ENCODE measurements at places on chromosomes 6 and 20. TPM values are rescaled to one million over a fixed set of nuclear protein-coding genes. Genes with fewer than 3 reads are reported as not detected.

DNA sequence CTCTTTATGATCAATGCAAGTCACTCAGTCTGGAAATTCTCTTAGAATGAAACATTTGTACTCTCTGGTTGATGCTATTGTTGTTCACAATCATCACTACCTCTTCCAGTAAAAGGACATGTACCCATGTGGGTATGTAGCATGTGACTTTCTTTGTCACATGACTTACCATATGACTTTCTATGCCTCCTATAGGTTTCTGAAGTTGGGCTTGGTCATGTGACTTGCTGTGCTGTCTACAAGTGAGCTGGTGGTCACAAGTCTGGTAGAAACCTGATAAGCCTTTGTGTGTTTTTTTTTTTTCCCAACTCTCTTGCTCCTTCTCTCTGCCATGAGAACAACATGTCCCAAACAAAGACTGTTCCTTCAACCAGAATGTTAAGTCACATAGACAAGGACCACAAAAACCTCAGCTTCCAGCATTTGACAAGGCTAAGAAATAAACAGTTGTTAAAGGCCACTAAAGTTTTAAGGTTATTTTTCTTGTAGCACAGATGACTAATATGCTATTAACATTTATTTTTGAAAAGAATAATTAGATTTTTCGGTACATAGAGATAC, 379.2 kb upstream of the SLC35B3 start:
- DNase-seq, result no peak

Gene RHAG
- 0.62 TPM for total RNA-seq

Gene EDN3
- not detected for total RNA-seq

DNA sequence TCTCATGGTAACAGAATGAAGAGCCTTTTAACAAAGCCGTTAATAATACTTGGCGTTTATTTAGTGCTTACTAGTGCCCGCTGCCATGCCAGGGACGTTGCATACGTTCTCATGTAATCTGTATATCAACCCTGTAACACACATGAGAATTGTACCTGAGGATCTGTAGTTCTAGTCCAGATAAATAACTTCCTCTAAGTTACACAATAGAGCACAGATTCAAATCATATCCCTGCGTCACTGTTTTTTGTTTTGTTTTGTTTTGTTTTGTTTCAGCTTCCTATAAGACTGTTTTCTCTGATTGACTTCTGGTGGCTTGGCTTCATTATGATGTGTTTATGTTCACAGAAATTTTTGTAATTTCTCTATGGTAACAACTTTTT, 553 bp downstream of the ZSCAN16 start:
- no peak for DNase-seq

DNA sequence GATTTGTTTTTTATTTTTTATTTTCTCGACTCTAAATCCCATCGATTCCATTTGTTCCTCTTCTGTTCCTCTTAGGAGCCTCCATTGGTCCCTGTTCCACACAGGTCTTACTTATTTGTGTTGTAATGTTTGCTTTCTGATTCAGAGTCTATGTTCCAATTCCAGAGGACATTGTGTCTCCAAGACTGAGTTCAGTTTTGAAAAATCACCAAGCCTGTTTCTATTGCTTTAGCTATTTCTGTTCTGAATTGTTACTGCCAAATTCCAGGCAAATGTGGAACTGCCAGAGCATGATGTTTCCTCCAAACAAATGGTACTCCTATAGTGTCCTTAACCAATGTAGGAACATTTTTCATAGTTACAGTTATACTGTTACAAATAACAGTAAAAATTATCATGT, 270.9 kb upstream of the SPTLC3 start:
- DNase-seq, result no peak

Gene SRSF12
- total RNA-seq, result 0.07 TPM

Gene MROH8
- 4.4 TPM for total RNA-seq

Gene XKR7
- total RNA-seq, result not detected

DNA sequence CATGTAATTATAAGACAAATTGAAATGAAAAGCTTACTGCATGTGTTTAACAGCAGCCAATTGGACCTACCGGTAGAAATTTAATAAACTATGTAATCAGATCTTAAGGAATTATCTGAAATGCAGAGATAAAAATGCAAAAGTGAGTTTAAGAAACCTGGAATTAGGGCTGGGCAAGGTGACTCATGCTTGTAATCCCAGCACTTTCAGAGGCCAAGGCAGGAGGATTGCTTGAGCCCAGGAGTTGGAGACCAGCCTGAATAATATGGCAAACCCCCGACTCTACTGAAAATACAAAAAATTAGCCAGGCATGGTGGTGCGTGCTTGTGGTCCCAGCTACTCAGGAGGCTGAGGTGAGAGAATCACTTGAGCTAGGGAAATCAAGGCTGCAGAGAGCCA, 74.1 kb downstream of the HFE start:
- DNase-seq, result no peak

DNA sequence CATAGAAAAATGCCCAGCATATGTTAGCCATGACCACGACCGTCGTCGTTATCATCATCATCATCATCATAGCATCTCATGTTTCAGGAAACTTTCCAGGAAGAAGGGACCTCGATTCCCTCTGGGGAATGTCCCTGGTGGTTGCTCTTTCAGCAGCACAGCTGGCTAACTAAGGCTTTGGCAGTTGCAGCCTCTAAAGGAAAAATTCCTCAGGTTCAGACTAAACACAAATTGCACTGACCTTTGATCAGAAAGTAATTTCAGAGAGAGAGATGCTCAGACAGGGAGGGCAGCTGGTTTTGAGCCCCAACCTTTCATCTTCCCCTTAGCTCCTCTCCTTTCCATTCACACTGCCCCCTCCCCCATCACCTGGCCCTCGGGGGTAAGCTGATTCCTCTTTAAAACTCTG, 5.6 kb upstream of the CFB start:
- DNase-seq, result no peak

GRCh38 chr6:18039481-18039880, 52.0 kb upstream of the KIF13A start:
- DNase-seq, result no peak

- DNase-seq, result peak; percentile 48
Observed at GRCh38 chr6:146803601-146804000, 204.8 kb downstream of the ADGB start.

Gene TMEM151B
- not detected for total RNA-seq

Gene GLP1R
- 11.6 TPM for total RNA-seq

Gene IP6K3
- total RNA-seq, result 47.5 TPM

GRCh38 chr6:78749326-78749725, 118.0 kb upstream of the IRAK1BP1 start:
- no peak for DNase-seq

Gene FOXO3
- total RNA-seq, result 29.5 TPM

- no peak for DNase-seq
Observed at GRCh38 chr6:5871296-5871695, 135.4 kb downstream of the NRN1 start.

Gene CRISP2
- not detected for total RNA-seq

Gene GJA1
- total RNA-seq, result 322 TPM

- DNase-seq, result no peak
Observed at GRCh38 chr6:6663421-6664135, 75.1 kb downstream of the LY86 start.

Gene LIN28B
- not detected for total RNA-seq

Gene UCKL1
- total RNA-seq, result 59.9 TPM

Gene DEFB132
- total RNA-seq, result not detected

Gene ATP6V1G2
- 2.1 TPM for total RNA-seq

DNA sequence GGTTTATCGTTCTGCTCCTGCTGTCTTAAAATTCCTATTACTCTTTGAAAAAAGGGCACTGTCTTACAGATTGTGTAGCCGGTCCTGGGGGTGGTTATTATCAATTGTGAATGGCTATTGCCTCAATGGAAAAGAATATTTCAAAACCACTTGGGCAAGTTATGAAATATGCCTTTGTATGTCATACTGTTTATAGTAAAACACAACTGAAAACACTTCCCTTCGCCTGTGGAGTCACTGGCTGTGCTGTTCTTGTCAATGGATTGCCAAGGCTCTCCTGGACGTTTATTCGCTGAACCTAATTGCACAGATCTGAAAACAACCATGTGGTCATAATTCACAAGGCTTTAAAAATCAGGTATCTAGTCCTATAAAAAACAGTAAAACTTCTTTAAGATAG, 47.8 kb upstream of the TAGAP start:
- no peak for DNase-seq

- no peak for DNase-seq
Observed at GRCh38 chr6:45655745-45656476, 278.2 kb upstream of the SUPT3H start.

Gene HSPA12B
- total RNA-seq, result 16.2 TPM

Gene HLA-DMB
- 10.6 TPM for total RNA-seq

GRCh38 chr20:8012724-8013123, 6.8 kb downstream of the TMX4 start:
- no peak for DNase-seq

All from left ventricle myocardium superior (tissue), 1 donor.